ENCODE measurements at places on chromosomes 7 and 10. TPM values are rescaled to one million over a fixed set of nuclear protein-coding genes. Genes with fewer than 3 reads are reported as not detected.
A peak's percentile ranks its signal among the peaks of the same experiment; 100 is the strongest.

The KIAA1217 gene
- 23.0 TPM for total RNA-seq

The SCIN gene
- total RNA-seq = 1.8 TPM

The ERVW-1 gene
- not detected for total RNA-seq

The ITPRID1 gene
- total RNA-seq = not detected

The SEC31B gene
- total RNA-seq = 5.3 TPM

The SFRP4 gene
- 3.2 TPM for total RNA-seq

The NUTM2E gene
- not detected for total RNA-seq

The SEMA3E gene
- total RNA-seq = 10.5 TPM

DNA sequence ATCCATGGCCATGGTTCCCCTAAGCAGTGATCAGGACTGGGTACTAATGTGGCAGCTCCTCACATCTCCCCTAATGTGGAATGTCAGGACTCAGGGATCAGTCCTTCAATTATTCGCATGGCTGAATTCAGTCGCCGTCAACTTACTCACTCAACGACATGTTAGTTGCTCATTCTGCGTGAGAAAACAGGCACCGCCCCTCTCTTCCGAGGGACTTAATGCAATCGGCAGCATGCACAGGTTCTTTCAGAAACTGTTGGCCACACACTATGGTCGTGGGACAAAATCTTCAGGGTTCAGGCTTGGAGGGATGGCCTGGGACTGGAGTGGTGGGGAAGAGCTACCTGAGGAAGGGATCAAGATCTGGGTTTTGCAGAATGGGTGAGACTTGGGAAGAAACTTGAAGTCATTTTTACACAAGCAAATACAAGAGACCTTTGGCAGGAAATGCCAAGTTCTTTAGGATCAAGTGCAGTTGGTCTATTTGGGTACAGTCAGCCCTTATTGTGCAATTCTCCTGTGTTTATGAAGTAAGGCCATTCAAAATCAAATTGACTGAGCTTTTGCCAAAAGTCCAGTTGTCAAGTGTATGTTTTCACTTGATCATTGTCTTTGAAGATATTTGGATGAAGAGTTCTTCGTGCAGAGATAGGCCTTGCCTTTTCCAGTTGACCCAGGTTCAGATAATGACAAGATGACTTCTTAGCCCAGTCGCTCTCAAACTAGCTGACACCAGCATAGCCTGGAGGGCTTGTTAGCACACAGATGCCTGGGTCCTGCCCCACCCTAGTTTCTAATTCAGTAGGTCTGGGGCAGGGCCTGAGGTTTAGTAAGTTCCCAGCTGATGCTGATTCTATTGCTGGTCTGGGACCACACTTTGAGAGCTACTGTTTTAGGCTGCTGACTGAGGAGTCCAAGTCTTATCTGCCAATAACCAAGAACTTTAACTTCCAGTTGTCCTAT is 48.5 kb downstream of the LRRC18 start:
- H3K36me3 ChIP-seq = no peaks in the 10 kb centered on the region
- H3K4me1 ChIP-seq = no peaks in the 10 kb centered on the region
- H3K4me3 ChIP-seq = no peak overlapping the region
- DNase-seq = no peak

DNA sequence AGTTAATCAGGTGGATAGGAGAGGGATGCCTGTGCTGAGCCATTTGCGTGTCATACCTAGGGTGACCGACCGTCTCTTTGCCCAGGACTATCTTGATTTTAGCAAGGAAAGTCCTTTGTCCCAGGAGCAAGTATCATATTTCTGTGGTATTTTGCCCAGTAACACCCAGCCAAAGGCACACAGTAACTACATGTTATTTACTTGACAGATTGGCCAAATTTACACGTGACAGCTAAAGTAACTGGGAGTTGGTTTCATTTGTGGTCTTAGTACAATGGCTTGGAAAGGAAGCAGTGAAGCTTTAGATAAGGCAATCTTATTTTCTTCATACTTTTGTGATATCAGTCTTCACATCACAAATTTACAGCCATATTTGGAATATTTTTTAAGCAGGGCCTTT is 142.1 kb downstream of the JCAD start:
- no peaks in the 10 kb centered on the region for H3K27me3 ChIP-seq
- no peak for DNase-seq
- no peaks in the 10 kb centered on the region for H3K36me3 ChIP-seq
- H3K4me3 ChIP-seq = no peak overlapping the region
- H3K27ac ChIP-seq = no peak overlapping the region

- H3K4me3 ChIP-seq = no peak overlapping the region
- no peak overlapping the region for H3K27ac ChIP-seq
- H3K36me3 ChIP-seq = no peaks in the 10 kb centered on the region
These were observed 67.7 kb upstream of the CHST15 start for GRCh38 chr10:124160943-124161582.

GRCh38 chr7:29005829-29006228 is 47.7 kb upstream of the TRIL start:
- no peaks in the 10 kb centered on the region for H3K27me3 ChIP-seq
- no peak overlapping the region for H3K27ac ChIP-seq
- no peaks in the 10 kb centered on the region for H3K36me3 ChIP-seq
- no peaks in the 10 kb centered on the region for H3K4me1 ChIP-seq
- no peak for DNase-seq

DNA sequence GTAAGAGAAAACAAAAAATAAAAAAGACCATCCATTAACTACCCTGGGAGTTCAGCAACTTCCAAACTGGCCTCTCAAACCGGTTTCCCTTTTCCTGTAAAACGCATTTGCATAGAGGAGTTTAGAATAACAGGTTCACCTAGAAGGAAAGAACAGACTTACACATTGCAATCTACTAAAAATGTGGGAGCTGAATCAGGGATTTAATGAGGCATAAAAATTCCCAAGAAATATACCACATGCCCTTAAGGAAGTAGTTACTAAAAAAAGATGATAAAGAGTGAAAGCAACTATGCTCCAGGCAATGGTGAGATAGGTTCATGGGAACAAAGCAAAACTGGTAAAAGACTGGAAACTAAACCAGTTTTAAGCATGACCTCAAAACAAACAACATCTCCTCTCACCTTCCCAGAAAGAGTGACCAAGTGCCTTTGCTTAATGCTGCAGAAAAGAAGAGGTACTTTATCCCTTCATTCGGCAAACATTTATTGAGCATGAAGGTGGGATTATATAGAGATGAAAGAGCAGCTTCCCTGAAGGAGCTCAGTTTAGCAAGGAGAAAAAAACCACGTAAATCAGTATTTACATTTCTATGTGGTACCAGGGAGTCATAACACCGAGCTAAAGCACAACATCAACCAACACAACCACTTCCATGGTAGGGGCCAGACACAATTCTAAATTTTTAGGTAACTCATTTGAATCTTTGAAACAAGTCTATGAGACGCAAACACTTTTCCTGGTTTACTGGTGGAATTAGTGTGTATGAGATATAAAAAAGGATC is 152.8 kb downstream of the SGMS1 start:
- DNase-seq = no peak
- no peaks in the 10 kb centered on the region for H3K36me3 ChIP-seq
- H3K27ac ChIP-seq = no peak overlapping the region
- H3K4me3 ChIP-seq = no peak overlapping the region
- peaks cover 28% of the 10 kb centered on the region for H3K4me1 ChIP-seq

DNA sequence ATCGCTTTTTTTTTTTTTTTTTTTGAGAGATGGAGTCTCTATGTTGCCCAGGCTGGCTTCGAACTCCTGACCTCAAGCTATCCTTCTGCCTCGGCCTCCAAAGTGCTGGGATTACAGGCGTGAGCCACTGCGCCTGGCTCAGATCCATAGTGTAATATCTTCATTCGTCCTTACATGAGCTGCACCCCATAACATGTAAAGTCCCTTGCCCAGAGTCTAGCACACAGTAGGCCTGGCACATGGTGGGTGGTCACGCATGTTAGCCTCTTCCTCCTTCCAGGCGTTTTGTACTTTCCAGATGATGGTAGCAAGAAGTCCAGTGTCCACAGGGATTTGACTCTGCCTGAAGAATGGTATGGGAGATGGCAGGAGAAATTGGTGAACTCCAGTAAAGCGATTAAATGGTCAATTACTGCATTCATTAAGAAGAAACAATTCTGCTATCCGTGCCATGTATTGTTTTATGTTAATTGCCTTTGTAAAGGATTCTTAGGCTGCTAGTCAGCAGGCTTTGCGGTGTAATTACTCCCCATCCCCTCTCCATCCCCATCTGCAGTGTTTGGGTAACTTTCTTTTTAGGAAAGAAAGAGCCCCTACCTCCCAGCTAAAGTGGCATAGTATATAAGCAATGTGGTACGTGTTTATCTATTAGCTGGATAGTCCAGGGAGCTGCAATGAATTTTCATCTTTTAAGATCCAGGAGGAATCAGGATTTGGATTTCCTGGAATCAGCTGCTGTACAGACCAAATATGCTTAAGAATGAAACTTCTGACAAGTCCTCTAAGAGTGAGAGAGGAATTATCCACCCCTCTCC is 1.2 kb downstream of the TPST1 start:
- no peak for DNase-seq
- H3K27me3 ChIP-seq = no peaks in the 10 kb centered on the region
- H3K4me3 ChIP-seq = peak overlapping the region; percentile 68
- H3K27ac ChIP-seq = peak overlapping the region; percentile 73
- H3K36me3 ChIP-seq = no peaks in the 10 kb centered on the region

GRCh38 chr7:26151953-26152781 is at the start of gene NFE2L3:
Gene NFE2L3, plus strand, starts transcription at chr7:26152198. Its CDS starts 301 bp downstream, at chr7:26152499.
- peaks cover 16% of the 10 kb centered on the region for H3K4me1 ChIP-seq
- peak; percentile 69 for DNase-seq
- peak within 1 kb of the TSS; percentile 49 for H3K4me3 ChIP-seq

DNA sequence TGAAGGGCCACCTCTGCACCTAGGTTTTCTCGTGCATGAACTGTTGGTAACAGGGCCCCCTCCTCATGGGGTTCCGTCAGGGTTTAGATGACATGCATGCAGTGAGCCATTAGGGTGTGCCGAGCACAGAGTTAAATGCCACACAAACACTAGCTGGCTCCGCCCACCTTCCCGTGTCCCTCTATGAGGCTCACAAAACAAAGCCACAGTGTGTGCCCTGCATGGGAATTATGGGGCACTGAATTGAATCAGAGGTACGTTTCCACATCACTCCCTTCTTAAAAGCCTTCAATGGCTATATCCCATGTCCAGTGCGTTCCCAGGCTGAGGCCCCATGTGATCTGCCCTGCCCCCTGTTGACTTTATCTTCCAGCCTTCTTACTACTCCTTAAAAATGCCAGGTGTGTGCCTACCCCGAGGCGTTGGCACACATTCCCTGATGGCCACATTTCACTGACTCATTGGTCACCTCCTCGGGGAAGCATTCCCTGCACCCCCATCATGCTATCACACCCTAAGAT is 35.7 kb downstream of the GSDME start:
- H3K36me3 ChIP-seq = no peaks in the 10 kb centered on the region
- no peaks in the 10 kb centered on the region for H3K27me3 ChIP-seq
- no peak overlapping the region for H3K27ac ChIP-seq
- H3K4me1 ChIP-seq = no peaks in the 10 kb centered on the region
- no peak for DNase-seq
